ENCODE measurements at places on chromosomes 5 and 9. TPM values are rescaled to one million over a fixed set of nuclear protein-coding genes. Genes with fewer than 3 reads are reported as not detected.

PDCD1LG2 gene
- total RNA-seq: 0.46 TPM

AGXT2 gene
- total RNA-seq: not detected

CER1 gene
- total RNA-seq: not detected

DNA sequence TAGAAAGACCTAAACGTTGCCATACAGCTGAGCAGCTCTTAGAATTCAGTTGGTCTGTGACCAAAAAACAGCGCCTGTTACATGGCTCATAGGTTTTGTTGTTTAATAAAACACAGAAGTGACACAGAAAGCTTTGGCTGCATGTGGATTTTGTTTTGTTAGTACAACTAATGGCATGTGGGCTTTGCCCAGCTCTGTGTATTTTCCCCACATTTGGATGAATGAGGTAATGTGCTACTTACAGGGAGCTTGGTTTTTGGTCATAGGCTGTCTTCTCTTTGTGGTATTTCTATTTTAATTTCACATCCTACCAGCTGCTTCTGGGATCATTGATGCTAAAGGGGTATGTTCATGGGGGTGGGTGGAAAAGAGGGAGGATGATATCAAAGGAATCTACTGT is 37.0 kb upstream of the POU4F3 start:
- no peaks in the 10 kb centered on the region for H3K36me3 ChIP-seq
- H3K4me3 ChIP-seq: no peak overlapping the region
- no peak overlapping the region for H3K27ac ChIP-seq
- H3K4me1 ChIP-seq: peaks cover 2% of the 10 kb centered on the region
- no peak for DNase-seq

GRCh38 chr9:105385381-105385985 is 62.4 kb upstream of the FSD1L start:
- DNase-seq: no peak
- H3K27me3 ChIP-seq: no peaks in the 10 kb centered on the region
- H3K4me1 ChIP-seq: no peaks in the 10 kb centered on the region
- no peaks in the 10 kb centered on the region for H3K36me3 ChIP-seq
- no peak overlapping the region for H3K27ac ChIP-seq

DNA sequence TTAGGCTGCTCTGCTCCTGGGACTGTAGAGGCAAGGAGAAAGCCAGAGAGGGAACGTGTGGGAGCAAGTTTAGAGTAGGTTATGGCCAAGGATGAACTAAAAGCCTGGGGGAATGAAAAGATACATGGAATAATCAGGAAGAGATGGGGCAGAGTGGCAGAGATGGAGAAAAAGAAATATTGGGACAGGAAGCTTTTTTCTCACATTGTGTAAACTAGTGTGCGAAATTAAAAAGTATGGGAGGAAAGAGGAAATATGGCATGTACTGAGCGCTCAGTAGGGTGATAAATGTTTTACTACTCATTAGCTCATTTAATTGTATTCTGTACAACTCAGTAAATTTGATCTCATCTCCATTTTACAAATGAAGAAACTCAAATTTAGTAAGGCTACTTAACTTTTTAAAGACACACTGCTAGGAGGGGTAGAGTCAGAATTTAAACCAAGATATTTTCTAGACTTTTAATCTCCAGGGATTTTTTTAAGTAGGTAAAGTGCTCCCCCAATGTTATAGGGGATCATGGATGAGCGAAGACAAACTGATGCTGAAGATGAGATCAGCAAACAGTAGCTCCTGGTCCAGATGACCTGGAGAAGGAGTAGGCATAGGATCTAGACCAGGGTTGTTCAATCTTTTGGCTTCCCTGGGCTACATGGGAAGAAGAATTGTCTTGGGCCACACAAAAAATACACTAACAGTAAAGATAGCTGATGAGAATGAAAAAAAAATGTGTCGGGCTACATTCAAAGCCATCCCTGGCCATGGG is 30.8 kb downstream of the ALDH1A1 start:
- no peak for DNase-seq
- no peak overlapping the region for H3K27ac ChIP-seq
- no peaks in the 10 kb centered on the region for H3K4me1 ChIP-seq
- no peak overlapping the region for H3K4me3 ChIP-seq

GRCh38 chr5:38423276-38424147 is 132.9 kb downstream of the LIFR start:
- 0 out of 2 replicates have a peak, but pooled peaks cover 3% of the 10 kb centered on the region for H3K27me3 ChIP-seq
- H3K27ac ChIP-seq: no peak overlapping the region
- H3K4me3 ChIP-seq: no peak overlapping the region
- no peak for DNase-seq
- no peaks in the 10 kb centered on the region for H3K36me3 ChIP-seq
- H3K4me1 ChIP-seq: peaks cover 5% of the 10 kb centered on the region

DNA sequence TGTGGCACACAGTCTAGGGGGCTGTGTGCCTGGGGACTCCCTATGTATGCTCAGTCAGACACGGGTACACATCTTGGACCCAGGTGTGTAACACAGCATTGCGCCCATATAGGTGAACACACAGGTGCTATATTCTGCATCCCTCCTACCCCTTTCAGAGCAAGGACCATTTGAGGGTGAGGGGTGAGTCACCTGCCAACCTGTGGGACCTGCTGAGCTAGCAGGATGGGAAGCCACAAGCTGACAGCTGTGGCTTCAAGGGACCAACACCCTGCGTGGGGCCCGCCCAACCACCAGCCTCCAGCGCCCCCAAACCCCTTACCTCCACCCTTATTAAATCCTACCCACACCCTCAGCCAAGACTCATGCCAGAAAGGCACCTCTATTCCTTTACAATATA is 14.6 kb upstream of the AQP7 start:
- no peaks in the 10 kb centered on the region for H3K27me3 ChIP-seq
- H3K4me1 ChIP-seq: peaks cover 29% of the 10 kb centered on the region
- H3K36me3 ChIP-seq: no peaks in the 10 kb centered on the region
- no peak overlapping the region for H3K27ac ChIP-seq

- no peaks in the 10 kb centered on the region for H3K4me1 ChIP-seq
- DNase-seq: no peak
- H3K36me3 ChIP-seq: no peaks in the 10 kb centered on the region
- no peaks in the 10 kb centered on the region for H3K27me3 ChIP-seq
These were observed 252.9 kb upstream of the SLC24A2 start for GRCh38 chr9:20041697-20042081.
